ENCODE measurements at places on chromosomes 3 and 15.

DNA sequence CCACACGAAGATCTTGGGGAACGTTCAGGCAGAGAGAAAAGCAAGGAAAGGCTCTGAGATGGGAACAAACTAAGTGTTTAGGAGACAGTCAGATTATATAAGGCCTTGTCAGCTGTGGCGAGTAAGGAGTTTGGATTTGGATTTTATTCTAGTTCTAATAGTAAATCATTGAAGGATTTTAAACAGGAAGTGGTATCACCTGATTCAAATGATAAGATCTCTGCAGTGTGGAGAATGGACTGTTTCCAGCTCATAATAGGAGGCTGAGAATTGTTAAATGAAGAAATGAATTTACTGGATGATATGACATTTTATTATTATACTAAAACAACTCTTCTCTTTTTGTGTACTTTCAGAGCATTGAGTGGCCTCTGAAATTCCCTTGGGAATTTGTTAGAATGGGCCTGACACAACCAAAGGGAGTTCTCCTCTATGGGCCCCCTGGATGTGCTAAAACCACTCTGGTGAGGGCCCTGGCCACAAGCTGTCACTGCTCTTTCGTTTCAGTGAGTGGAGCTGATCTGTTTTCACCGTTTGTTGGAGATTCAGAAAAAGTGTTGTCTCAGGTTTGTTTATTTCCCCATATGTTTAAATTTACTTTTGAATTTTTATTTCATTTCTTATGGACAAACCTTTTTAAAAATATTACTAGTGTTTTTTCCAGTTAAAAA is 36.0 kb upstream of the GATM start:
- no peak for DNase-seq

DNA sequence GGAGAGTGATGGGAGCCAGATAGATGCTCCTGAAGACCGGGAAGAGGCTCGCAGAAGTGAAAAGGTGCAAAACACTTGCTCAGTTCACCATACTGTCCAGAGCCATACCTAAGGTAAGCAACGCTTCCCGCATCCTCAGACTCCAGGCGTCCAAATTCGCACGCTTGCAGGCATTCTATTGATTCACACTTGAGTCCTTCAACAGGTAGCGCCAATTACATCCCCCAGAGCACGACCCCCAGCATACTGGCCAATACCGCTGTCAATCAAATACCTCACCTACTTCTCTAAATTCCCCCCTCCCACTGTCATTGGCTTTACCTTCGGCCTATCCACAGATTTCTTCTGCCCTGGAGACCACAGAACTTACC is 361 bp upstream of the STXBP5L start:
- no peak for DNase-seq

DNA sequence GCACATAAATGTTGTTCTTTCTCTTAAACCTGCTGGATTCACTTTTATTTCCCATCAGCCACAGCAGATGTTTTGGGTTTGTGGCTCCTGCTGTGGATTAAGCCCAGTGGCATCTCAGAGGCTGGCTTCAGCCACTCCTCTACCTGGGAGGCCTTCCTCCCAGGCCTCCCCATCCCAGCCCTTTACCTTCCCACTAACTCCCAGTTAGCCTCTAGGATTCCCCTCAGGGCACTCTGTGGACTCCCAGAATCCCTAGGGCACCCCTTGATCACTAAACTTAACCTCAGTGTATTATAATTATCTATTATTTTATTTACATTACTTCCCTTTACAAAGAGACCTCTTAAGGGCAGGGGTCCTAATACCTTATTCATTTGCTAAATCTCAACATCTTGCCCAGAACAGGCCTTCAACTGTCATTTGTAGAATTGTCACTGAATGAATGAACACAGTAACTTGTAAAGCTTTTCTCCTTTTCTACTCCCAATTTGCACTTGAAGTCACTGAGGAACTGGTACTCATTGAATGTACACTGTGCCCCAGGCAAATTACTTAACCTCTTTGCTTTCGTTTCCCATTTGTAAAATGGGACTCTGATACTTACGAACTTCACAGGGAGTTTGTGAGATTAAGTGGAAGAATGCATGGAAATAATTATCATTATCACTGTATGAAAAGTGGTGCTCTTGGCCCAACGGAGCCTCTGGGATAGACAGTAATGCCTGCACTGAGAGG is 8.3 kb downstream of the CCDC13 start:
- no peak for DNase-seq

DNA sequence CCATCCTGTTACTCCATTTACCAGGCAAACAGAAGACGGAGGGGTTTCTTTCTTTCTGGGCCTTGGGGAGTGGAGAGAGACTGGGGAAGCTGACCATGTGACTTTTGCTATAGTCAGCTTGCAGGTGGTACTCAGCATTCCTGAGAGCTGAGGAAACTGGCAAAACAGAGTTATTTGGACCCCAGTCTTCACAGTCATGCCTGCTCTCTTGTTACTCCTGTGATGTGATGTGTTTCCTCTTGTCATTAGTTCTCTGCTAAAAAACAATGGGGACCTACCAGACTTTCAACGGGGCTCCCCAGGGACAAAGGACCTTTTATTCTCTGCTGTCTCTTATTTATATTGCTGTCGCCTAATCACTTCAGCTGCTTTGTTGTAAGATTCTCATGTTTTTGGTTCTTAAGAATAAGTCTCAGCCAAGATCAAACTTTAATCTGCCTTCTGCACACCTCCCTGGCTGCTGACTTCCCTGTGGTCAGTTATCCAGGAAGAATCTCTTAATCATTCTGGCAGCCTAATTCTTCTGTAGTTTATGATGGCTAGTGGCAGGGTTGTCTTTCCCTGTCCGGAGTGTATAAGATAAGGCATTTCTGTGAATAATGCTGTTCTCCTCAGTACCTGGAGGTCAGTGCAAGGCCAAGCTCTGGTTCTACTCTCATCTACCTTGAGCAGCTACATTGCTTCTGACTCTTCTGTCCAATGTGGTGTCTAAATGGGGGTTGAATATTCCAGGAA is 8.8 kb downstream of the STARD9 start:
- DNase-seq, result no peak

GRCh38 chr15:98548139-98548971 is 100.0 kb upstream of the IGF1R start:
- DNase-seq, result no peak

- no peak for DNase-seq
Observed at GRCh38 chr3:144275005-144275404, 303.4 kb downstream of the DIPK2A start.

- peak; percentile 92 for DNase-seq
Observed at GRCh38 chr15:61327019-61327631, 98.0 kb upstream of the RORA start.

GRCh38 chr3:101828691-101829436 is 20.4 kb upstream of the NFKBIZ start:
- DNase-seq, result no peak

GRCh38 chr15:50095938-50096821 is 22.9 kb downstream of the ATP8B4 start:
- no peak for DNase-seq

DNA sequence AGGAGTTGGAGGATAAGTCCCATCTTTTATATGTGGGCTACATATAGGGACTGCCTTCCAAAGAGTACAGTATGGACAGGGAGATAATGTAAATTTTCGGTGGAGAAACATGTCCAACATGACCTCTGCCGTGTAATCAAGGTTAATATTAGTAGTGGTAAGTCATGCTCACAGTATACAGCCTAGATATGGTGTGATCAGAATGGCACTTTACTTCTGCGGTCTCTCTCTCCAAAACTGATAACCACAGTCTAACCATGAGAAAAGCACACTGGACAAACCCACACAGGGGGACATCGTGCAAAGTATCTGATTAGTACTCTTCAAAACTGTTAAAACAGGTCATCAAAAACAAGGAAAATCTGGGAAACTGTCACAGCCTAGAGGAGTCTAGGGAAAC is 66.6 kb upstream of the PLCL2 start:
- DNase-seq, result no peak

- DNase-seq, result no peak
Observed at GRCh38 chr3:88180398-88180999, 30.7 kb downstream of the C3orf38 start.

- DNase-seq, result no peak
Observed at GRCh38 chr15:80423215-80423614, 19.0 kb downstream of the ARNT2 start.

DNA sequence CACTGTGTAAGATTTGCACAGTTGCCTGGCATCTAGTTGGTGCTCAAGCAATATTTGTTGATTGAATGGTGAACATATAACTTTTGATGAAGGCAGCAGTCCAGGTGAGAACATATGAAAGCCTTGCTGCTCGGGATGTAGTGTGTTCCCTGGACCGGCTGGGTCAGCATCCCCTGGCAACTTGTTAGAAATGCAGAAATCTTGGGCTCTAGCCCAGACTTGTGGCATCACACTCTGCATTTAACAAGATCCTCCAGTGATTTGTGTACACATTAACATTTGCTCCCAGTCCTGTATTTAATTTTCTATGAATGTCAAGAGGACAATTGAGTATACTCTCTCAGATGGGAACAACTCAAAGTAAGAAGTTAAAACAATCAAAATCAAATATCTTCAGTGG is 69.0 kb upstream of the SAMMSON start:
- DNase-seq, result no peak

GRCh38 chr15:61660579-61660978 is 399.7 kb downstream of the VPS13C start:
- no peak for DNase-seq

GRCh38 chr15:88615303-88616107 is 5.6 kb upstream of the AEN start:
- DNase-seq, result no peak

- no peak for DNase-seq
Observed at GRCh38 chr3:187792521-187792920, 47.3 kb upstream of the BCL6 start.

DNA sequence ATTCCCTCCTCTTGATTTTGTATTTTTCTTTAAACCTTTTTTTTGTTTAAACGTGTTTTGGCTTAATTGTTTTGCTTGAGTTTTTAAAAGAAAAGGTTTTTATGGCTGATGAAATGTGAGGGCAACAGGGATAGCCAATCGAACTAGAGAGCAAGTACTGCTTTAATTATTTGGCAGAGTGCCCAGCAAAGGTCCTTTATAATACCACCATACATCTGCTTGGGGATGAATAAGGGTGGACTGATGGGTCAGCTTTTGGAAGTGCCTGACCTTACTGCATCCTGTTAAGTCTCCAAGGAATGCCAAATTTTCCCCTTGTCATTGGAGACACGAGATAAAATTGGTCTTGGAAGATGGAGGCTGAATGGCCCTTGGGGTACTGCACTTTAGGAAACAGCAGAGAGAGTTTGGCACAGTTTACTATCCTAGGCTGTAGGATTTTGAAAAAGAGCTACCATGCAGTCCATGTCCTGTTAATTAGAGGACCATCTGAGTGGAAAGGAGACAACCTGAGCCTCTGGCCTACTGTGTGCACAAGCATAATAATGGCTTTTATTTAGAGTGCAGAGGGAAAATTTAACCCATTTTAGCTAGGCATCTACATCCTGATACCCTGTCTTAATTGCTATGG is 19.8 kb upstream of the MTHFS start:
- DNase-seq, result no peak

DNA sequence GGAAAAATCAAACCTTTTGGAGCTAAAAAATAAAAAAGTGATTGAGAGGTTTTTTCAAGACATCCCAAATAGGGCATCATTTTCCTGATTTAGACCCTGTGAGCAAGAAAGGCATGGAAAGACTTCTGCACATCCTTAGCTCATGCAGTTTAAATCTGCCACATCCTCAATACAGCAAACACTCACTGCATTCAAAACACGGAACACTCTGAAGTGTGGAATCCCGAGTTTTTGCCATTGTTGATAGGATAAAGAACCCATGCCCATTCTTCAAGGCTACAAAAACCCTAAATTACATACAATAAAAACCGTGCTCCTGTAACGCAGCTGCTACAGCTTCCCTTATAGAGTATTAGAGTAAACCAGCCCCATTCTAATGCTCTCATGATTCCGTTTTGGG is 346.8 kb downstream of the GABRG3 start:
- no peak for DNase-seq

GRCh38 chr3:69715204-69715603 is 24.1 kb upstream of the MITF start:
- no peak for DNase-seq

- no peak for DNase-seq
Observed at GRCh38 chr15:60369696-60370095, 28.1 kb downstream of the ANXA2 start.

DNA sequence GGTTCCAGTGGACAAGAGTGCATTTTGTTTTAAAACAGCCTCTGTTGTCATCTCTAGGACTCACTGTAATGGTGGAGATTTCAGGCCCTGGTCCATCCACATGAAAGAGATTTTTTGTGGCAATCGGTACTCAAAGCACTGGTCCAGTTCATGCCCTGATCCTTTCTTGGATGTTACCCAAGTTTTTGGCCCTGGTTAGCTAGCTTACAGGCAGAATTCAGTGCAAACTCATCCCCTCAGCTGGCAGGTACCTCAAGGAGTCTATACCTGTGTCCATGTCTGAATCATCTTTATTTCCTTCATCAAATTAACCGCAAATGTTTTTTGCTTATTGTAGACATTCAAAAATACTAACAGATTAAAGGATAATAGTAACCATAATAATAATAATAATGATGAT is 13.7 kb upstream of the MEF2A start:
- no peak for DNase-seq

GRCh38 chr3:100260081-100260684 is 609 bp upstream of the TBC1D23 start:
- DNase-seq, result peak; percentile 9

- DNase-seq, result peak; percentile 51
Observed at GRCh38 chr3:123993818-123994217, 1.9 kb upstream of the ROPN1 start.

- DNase-seq, result no peak
Observed at GRCh38 chr15:66167854-66168253, 85.7 kb downstream of the MEGF11 start.

GRCh38 chr3:12445523-12446240 is 38.6 kb upstream of the TSEN2 start:
- no peak for DNase-seq

- DNase-seq, result no peak
Observed at GRCh38 chr15:68370768-68371151, 61.2 kb downstream of the ITGA11 start.

GRCh38 chr3:191637611-191638010 is 176.6 kb downstream of the PYDC2 start:
- DNase-seq, result no peak

GRCh38 chr3:13165576-13165975 is 92.3 kb upstream of the IQSEC1 start:
- DNase-seq, result no peak

DNA sequence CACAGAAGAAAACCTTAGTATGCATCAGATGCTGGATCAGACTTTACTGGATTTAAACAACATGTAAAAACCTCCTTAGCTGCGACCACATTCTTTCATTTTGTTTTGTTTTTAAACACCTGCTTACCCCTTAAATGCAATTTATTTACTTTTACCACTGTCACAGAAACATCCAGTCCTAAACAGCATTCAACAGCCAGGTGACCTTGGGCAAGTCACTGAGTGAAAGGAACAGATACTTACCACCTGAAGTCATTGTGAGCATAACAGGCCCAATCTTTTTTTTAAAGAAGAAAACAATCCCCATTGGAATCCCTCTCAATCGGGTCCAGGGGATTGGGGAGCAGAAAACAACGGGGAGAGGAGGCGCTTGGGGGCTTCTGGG is 390 bp downstream of the STARD5 start:
- DNase-seq, result no peak

GRCh38 chr3:31188112-31188511 is 293.7 kb upstream of the GADL1 start:
- DNase-seq, result no peak

GRCh38 chr3:151169262-151169947 is 33.6 kb downstream of the GPR171 start:
- no peak for DNase-seq

All from NCI-H2029 (cell line).